ENCODE measurements at places on chromosomes 16 and 17.
A peak's percentile ranks its signal among the peaks of the same experiment; 100 is the strongest.

DNA sequence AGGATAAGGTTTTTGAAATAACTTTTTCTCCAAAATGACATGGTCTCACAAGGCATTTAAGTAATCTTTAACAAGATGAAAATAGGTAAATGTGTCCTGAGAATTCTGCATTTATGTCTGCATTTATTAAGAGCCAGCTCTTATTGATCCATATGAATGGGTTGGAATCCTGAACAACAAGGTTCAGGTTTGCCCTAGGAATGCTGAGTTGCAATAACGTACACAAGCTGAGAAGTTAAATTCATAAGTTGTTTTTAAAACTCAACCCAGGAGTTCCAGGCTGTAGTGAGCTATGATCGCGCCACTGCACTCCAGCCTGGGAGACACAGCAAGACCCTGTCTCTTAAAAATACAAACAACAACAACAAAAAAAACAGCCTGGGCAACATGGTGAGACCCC lies 28.1 kb downstream of the GLG1 start:
- DNase-seq = no peak

- no peak for DNase-seq
Measured at GRCh38 chr17:83014940-83015910, 64.2 kb upstream of the METRNL start.

DNA sequence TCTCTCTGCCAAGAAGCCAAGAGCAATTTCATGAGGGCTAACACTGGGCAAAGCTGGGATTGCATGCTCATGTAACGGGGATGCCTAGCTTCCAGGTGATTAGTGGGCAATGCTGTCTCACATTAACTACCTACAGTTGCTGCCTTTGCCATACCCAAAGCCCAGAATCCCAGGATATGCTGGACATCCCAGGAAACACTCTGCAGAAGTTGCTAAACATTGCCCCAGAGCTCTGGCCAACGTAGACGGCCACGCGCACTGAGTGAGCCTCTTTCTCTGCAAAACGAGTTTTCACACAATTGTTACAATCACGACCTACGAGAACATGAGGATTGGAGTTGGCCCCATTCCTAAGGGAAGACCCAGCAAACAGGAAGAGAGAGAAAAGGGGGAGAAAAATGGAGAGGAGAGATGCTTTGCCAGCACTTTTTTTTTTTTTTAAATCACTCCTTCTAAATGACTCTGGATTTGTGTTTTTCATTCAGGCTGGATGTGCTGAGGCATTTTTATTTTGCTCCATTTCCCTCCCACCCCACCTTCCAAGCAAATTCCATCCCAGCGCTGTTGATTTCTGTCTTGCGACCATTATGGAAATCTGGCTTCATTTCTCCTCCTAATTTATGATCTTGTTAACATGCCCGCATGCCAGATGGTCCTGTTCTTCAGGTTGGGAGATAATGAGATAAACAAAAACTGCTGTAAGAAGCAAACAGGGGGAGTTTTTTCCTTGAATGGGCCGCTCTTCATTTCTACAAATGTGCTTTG lies 112.8 kb upstream of the DNAH9 start:
- no peak for DNase-seq

- DNase-seq = no peak
Measured at GRCh38 chr17:45667591-45668171, 116.4 kb upstream of the CRHR1 start.

DNA sequence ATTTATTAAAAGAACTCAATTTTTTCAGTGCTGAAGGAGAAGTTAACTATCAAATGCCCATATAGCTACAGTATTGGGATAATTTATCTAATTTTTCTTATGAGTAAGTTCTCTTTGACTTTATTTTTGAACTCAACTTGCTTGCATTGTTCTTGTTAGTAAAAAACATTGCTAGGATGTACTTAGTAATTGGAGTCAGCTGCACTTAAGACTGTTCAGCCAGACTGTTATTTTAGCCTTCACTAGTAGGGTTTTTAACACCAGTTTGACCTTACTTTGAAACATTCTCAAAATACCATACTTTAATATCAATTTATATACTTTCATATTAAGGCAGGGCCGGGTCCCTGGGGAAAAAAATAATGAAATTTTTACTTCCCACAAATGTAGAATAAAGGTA lies 256.6 kb upstream of the TBX2 start:
- no peak for DNase-seq

DNA sequence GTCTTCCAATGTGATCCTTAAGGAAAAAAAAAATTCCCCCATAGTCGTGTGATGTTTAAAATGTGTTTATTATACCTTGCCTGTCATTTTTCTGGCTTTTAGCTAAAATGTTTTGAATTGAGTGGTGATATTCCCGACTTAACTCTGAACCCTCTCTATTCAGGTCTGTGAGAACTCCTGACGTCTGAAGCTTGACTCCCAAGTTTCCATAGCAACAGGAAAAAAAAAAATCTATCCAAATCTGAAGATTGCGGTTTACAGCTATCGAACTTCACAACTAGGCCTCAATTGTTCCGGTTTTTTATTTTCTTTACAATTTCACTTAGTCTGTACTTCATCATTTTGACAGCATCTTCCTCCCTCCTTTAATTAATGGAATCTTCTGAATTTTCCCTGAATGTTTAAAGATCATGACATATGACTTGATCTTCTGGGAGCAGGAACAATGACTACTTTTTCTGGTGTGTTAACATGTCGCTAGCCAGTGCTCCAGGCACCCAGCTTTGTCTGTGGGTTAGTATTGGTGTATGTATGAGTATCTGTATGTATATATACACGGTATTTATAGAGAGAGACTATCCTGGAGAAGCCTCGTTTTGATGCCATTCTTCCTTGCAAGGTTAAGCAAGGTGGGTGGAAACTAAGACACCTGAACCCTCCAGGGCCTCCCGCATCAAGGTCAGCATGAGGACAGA lies 12.8 kb upstream of the HSBP1 start:
- DNase-seq = no peak

DNA sequence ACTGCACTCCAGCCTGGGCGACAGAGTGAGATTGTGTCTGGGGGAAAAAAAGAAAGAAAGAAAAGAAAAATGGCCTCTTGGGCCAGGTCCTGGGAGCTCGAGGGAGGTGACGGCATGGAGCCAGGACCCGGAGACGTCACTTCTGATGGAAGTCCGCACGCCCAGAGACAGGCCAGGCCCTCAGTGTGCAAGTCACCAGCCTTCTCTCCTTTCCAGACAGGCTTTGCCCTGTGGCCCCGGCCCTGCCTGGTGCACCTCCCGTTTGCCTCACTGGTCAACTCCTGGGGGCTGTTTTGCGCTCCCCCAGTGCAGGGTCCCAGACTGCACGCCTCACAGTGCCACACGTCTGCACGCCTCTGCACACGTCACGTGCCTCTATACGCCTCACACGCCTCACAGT lies 44.1 kb downstream of the CBFA2T3 start:
- DNase-seq = no peak

DNA sequence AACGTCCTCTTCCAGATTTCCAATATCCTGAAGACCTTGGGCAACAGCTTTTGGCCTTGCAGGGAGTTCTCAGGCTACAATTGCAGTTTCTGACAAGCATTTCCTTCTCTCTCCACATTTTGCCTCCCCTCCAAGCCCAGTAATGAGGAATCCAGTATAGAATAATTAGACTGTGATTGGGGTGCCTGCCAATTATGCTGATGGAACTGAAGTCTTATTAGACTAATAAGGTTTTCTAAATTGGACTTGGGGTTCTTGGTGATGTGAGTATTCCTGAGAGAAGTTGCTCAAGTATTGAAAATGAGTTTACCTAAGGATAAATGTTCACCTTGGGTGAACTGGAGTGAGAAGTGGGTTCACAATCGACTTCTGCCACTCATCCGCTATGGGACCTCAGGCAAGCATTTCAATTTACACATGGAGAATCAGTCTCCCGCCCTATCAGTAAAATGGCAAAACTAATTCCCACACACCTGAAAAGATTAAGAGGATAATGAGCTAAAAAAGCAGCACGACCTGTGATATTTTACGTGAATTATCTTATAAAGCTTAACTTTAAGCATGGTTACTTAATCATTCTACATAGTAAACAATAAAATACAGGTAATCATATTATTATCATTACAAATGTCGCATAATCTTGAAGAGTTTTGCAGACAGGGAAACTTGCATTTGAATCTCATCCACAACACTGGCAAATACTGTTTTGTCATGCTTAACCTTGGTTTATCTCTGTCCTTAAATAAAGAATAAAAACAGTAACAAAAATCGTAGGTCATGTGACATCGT lies 628.0 kb downstream of the TMEM114 start:
- no peak for DNase-seq

DNA sequence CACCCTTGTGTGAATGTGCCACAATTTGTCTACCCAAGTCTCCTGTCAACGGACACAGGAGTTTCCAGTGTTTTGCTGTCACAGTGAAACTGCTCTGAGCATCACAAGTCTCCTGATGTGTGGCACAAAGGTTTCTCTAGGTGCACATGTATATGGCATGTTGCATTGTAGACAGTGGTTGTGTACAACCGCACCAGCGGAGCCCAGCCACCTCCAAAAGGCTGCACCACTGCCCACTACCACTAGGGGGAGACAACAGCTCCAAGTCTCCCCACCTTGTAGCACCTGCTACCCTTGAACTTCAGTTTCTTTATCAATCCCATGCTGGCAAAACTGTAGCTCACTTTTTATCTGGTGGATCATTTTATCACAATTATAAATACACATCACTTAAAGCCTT lies 95.5 kb upstream of the ZNF469 start:
- DNase-seq = peak; percentile 10

GRCh38 chr17:38746849-38747462 lies 1.2 kb downstream of the PCGF2 start:
- no peak for DNase-seq

- no peak for DNase-seq
Measured at GRCh38 chr16:75329943-75330342, 78.5 kb upstream of the BCAR1 start.

DNA sequence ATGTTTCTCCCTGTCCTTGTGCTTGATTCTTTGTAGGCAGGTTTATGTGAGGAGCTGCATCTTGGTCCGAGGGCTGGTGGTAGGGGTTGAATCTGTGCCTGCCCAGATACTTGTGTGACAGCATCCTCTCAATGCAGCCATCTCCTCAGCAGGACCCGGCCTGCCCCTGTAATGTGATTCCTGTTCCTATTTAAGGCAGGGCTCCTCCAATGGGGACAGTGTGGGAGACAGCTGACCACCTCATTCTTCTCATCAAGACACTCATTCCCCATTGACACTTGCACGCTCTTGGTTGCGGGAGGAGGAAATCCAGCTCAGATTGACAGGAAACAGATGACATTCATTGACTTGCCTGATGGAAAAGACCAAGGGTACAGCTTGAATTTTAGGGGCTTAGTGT lies 384.5 kb downstream of the CPPED1 start:
- DNase-seq = no peak

DNA sequence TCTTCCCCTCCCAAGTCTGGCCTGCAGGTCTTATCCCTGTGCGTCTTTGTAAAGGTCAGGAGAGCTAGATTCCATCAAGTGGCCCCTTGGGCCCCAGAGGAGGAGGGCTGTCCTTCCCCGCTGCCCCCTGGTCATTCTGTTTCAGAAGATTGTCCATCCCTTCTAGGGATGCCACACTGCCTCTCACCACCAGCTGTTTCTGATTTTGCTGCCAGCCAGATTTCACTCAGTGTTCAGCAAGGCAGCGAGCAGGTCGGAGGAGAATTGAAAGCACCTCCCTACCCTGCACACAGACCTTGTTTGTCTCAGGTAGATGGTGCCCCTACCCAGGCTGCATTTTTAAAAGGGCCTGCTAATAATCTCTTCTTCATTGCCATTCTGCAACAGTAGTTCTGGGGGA lies 21.7 kb upstream of the NAT9 start:
- DNase-seq = no peak

GRCh38 chr16:10541366-10541765 lies 39.0 kb downstream of the EMP2 start:
- no peak for DNase-seq

GRCh38 chr16:29986231-29986630 lies 9.2 kb downstream of the HIRIP3 start:
- DNase-seq = no peak

GRCh38 chr16:5026664-5027063 lies 7.1 kb downstream of the NAGPA start:
- no peak for DNase-seq

DNA sequence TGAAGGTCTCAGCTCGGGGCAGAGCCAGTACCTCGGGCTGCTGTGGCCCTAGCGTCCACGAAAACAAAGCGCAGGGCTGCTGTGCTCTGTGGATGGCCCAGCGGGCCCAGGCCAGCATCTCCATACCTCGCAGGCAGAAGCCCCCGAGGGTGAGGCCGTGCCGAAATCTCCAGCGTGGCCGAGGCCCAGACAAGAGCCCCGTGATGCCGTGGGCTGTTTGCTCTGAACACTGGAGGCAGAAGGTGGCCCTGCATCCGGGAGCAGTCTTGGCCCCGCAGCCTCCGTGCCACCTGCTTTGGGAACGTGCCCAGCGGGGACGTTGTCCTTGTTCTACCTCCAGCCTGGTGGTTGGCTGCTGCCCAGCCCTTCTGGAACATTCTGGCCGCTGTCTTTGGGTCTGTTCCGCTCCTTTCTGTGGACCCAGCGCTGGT lies 121.4 kb downstream of the BANP start:
- no peak for DNase-seq

DNA sequence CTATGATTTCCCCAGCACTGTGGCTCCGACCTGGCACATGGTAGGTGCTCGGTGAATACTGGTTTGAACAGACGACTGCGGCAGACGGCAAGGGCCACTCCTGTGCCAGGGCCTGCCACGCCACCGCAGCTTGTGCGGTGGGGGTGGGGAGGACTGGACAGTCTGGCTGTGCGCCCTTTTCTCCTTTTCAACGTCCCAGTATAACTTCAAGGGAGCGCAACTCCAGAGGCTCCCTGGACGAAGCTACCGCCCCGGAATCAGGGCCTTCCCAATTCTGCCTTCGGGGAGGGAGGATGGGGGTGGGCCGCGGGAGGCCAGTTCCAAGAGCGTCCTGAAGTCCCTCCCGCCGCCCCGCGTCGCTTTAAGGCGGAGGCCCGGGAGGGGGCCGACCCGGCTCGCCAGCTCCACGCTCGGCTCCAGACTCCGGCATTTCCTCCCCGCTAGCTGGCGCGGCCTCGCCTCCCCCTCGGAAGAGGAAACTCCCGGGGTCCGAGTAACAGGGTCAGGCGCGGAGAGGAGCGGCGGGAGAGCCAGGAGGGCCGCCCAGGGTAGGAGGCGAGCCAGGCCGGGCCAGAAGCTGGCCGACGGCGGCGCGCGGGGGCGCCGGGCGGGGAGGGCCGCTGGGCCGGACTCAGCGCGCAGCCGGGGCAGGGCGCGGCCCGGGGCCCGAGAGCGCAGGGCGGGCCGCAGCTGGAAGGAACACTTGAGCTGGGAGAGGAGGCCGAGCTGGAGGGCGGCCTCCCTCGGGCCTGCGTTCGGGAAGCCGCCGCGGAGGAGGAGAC lies at the start of gene ITPRIPL2:
Gene ITPRIPL2 (plus strand): TSS at position 388 of the 782 bp plus-strand sequence. CDS start 498 bp downstream, outside the sequence.
- DNase-seq = no peak

GRCh38 chr17:37039269-37039668 lies 90.5 kb downstream of the AATF start:
- DNase-seq = no peak

Data from Jurkat, Clone E6-1 (cell line).